ENCODE measurements at places on chromosomes 3 and 15.
A peak's percentile ranks its signal among the peaks of the same experiment; 100 is the strongest.

DNA sequence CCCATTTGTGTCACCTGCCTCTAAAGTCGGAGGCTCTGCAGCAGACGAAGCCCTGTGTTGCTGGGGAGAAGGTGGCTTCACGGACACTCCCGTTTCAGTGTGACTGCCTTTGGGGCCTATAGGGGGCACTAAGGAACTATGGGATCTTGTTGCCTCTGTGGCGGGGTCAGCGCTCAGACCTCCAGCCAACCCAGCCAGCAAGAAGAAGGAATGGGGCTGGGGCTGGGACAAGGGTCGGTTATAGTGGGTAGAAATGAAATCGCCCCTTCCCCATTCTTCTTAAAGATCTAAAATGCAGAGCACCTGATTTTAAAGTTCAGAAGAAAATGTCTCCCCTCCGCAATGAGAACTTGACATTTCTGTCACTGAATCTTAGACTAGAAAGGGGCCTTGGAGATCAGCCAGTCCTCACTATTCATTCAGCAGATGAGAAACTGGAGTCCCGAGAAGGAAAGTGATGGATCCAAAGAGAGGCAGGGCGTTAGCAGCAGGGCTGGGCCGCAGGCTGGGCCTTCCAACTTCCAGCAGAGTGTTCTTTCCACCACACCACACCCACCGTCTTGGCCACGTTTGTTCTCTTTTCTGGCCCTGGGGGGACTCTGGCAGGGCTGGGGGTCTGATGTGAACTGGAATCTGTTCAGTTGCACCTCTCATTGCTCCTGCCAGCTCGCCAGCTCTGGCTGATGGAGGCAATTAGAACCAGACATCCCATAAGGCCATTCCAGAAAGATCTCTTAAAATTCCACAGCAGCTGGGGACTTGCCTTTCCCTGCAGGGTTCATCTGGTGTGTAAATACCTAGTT, 195.4 kb downstream of the OPA1 start:
- no peak for DNase-seq

- no peak for DNase-seq
Measured at GRCh38 chr15:36614016-36614415, 34.6 kb downstream of the CDIN1 start.

DNA sequence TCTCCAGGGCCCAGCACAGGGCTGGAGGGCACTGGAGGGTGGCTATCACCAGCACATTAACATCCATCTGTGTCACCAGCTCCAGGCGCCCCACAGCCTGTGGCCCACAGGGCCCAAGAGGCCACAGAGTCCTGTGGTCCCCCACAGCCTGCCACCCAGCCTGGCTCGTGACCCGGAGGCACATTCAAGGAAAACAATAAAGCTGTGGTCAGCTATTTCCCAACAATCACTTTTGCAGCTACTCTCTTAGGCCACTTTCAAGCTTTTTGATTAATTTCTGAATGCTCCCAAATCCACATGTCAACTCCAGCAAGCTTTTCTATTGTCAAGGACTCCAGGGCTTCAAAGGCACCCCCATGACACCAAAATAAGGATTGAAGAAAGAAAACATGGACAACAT, 16.7 kb downstream of the IDH2 start:
- no peak for DNase-seq

- DNase-seq, result no peak
Measured at GRCh38 chr3:58722561-58722960, 56.0 kb upstream of the FAM3D start.

- DNase-seq, result no peak
Measured at GRCh38 chr15:79091204-79091867, 756 bp upstream of the RASGRF1 start.

GRCh38 chr15:88849376-88850072, 45.8 kb downstream of the HAPLN3 start:
- no peak for DNase-seq

DNA sequence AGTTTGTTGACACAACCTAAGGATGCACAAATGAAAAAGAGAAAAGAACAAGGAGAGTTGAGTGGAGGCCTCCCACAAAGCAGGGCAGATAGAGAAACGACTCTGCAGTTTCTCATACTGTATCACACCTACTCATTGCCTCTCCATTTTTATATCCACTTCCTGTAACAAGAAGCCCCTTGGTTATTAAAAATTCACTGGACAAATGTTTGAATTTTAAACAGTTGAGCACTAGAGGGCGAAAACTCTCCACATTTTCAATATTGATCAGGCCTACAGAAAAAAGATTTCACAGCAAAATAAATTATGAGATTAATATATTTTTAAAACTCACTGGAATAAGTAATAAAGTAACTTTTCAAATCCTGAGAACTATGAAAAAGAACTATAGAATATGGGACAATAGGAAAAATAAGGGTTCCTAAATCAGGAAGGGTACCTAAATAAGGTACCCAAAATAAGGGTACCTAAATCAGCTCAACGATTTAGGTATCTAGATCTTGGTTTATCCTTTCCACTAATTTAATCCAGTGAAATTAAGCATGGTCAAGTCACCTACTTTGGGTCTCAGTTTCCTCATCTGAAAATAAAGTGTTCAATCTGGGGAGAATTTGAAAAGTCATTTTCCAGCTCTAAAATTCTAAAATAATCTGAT, 47.0 kb upstream of the PPIB start:
- DNase-seq, result peak; percentile 2

GRCh38 chr3:152416808-152417580, 148.3 kb downstream of the MBNL1 start:
- no peak for DNase-seq

- DNase-seq, result no peak
Measured at GRCh38 chr15:59140422-59141226, 35.7 kb downstream of the CCNB2 start.

DNA sequence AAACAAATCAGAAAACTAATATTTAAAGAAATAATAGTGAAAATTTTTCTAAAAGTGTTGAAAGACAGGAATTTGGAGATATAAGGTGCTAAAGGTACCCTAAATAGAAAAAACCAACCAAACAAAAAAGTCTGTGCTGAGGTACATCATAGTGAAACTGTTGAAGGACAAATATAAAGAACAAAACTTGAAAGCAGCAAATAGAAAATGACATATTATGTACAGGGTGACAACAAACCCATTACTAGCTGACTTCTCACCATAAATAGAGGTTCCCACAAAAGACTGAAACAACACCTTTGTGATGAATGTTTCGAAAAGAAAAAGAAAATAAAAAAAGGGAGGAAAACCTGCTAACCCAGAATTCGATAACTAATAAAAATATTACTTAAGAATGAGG, 502.5 kb upstream of the NECTIN3 start:
- no peak for DNase-seq

DNA sequence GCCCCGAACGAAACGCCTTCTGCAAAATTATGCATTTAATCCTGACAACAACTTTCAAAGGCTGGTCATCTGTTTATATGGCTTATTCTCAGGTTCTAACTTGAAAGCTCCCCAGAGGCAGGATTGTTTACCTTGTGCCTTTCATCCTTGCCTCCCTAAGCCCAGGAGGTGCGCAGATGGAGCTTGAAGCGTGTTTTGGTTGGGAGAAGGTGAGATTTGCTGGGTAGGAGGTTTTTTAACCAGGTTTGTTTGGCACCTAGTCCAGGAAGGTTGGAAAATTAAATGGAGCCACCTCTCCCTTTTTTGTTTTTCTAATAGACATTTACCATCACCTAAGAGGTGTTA, 675 bp downstream of the TSEN2 start:
- DNase-seq, result no peak

- no peak for DNase-seq
Measured at GRCh38 chr15:52349052-52349700, 53.6 kb upstream of the MYO5C start.

GRCh38 chr3:191889756-191890155, 428.8 kb downstream of the PYDC2 start:
- no peak for DNase-seq

GRCh38 chr15:57503051-57503702, 88.5 kb upstream of the MYZAP start:
- no peak for DNase-seq

DNA sequence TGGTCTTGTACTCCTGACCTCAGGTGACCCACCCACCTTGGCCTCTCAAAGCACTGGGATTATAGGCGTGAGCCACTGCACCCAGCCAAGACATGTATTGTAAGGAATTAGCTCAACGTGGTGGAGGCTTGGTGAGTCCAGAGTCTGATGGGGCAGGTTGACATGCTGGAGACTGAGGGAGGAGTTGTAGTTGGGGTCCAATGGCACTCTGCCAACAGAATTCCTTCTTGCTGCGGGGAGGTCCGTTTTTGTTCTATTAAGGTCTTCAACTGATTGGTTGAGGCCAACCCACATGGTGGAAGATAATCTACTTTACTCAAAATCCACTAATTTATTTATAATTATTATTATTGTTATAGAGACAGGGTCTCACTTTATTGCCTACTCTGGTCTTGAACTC, 30.1 kb downstream of the PLA2G4D start:
- DNase-seq, result no peak

DNA sequence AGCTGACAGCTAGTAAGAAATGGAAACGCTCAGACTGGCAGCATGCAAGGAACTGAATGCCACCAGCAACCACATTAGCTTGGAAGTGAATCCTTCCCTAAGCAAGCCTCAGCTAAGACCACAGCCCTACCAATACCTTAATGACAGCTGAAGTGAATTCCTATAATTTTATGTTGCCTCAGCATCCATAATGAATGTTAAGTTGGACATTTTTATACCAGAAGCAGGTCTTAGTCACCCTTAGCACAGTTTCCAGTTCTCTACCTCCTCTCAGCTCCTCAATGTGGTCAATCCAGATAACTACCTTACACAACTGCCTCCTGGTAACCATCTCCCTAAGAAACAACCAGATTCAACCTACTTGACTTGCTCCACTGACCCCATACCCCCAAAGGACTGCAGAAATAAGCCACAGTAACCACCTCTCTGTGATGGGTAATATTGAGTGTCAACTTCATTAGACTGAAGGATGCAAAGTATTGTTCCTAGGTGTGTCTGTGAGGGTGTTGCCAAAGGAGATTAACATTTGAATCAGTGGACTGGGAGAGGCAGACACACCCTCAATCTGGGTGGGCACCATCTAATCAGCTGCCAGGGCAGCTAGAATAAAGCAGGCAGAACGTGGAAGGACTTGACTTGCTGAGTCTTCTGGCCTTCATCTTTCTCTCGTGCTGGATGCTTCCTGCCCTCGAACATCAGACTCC, 33.5 kb downstream of the NEDD4 start:
- no peak for DNase-seq

- no peak for DNase-seq
Measured at GRCh38 chr15:59268168-59268851, 61.7 kb downstream of the LDHAL6B start.

- DNase-seq, result no peak
Measured at GRCh38 chr15:57698243-57698642, 8.3 kb upstream of the POLR2M start.

DNA sequence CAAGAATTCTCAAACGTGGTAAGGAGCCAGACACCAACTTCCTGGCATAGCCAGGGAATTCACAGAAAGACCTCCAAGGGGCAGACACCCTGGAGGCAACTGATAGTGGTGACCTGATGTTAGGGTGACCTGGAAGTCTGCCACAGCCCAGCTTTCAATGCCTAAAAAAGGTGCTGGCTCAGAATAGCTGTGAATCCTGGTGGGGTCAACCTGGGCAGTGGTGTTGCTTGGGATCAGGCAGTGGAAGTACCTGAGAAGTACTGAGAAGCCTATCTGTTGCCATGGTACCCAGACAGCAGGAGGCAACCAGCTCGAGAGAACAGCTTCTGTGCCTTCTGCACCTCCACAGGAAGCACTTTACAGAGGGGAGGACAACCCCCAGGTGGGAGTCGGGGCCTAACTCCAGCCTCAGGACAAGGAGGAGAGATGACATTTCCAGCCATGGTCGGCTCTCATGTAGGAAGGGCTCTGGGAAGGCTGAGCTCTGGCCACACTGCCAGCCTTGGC, 55.4 kb upstream of the LARS2 start:
- DNase-seq, result no peak

DNA sequence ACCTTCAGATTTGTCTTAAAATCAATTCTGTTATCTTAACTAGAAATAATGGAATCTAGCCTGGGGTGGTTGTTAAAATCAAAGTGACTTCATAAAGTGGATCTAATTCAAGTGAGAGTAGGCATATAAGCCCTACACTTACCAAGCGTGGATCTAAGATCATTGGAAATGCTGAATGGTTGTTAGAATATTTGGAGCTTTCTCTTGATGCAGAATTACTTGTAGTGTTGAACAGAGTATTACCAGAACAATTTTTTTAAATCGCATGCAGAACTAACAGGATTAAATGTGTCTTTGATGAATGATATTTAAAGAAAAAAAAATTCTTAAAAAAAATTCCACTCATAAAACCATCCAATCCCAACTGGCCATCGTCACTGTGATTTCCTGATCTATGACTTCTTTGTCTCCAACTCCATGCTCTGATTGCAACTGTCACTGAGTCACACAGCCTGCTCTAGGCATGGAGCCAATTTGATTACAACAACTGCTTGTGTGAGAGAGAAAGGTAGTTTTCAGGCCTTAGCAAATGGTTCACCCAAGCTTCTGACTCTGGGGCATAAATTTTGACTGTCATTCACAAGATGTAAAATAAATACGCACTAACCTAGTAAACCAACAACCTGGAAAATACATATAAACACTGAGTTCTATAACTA, 25.9 kb upstream of the SPRED1 start:
- peak; percentile 30 for DNase-seq

DNA sequence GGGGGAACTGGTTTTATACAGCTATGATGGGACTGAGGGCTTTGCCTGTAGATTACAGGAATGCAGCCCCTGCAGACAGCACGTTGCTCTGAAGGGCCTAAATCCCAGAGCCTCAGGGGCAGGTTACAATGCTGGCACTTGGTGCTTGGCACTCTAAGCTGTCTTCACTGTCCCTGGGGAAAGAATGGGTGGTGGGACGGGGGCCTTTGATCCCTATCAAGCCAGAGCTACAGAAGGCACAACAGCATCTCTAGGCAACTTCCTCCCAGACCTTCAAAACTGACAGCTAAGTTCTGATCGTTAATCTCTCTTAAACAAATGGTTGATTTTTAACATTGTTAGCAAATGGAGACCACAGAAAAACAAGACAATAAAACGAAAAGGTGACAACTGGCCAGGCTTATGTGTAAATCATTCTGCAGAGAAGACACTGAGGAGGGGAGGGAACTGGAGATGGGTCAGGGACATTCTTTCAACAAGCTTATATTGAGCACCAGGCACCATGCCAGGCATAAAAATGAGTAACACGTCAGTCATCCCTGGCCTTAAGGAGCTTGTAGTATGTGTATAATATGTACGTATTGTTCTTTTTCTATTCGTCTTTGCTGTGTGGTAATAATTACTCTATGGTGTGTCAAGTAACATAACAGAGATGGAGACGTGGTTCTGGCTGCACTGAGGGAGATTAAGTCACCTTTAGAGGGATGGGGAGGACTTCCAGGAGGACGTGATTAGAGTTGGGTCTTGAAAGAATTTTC, 49.1 kb downstream of the CA12 start:
- DNase-seq, result peak; percentile 78

DNA sequence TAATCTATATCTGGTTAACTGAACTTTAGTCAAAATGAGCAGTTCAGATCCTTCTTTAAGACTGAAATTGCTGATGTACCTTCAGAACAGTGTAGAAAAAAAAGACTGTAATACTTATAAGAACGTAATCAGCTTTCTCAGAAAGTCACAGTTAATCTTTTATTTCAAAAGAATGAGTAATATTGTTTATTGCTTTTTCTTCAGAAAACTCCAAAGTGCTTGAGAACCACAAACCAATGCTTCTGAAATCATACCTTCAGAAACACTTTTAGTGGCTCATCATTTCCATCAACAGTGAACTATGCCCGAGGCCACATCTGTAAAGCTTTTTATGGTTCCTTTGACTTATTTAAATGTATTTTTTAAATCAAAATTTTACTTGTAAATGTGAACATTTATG, 33.3 kb upstream of the CLASP2 start:
- no peak for DNase-seq
